ENCODE measurements at places on chromosomes 4 and X.

- no peak for DNase-seq
Observed at GRCh38 chrX:48472225-48472624, 2.2 kb upstream of the SLC38A5 start.

DNA sequence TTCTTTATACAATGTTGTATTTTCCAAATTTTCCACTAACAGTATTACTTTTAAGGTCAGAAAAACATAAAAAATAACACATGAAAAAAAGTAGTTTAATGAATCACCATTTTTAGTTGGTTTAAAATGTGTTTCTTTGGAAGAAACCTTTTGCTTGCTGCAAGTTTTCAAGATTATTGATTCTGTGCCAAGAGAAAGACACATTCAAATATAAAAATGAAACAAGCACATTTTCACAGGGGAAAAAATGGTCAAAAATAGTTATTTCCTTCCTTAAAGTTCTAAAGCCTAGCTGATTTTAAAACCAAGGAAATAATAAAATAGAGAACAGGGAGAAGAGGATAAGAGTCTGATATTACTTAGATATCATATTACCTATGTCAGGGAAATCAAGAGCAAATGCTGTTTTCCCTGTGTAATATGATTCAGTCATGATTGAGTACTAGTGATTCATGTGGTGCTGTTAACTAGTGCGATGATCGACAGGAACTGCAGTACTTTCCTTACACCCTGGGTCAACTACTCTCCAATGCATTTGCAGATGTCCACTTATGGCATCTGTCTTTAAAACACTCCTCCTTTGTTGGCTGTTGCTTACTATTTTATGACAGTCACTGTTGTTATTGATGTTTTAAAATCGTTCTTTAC lies 103.8 kb downstream of the CAMK2D start:
- no peak for DNase-seq

DNA sequence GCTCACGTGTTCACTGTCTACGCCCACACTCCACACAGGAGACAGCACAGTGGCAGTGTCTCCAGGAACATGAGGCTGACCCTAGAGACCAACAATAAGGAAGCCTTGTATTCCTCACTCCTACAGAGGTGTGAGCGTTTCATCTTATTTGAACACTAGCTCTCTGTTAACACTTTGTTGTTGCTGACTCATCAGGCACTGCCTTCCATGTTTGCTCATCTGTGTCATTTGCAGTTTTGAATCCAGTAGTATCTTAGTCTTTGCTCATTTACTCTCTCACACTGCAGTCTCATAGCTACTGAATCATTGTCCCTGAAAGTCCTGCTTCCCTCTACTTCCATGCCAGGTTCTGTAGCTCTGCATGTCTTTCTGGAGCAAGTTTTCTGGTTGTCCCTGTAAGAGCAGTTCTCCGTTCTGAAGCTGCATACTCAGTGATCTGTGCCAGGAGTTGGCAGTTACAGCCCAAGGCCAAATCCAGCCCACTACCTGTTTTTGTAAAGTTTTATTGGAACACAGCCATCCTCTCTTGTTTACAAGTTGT lies 80.3 kb upstream of the DCLK2 start:
- no peak for DNase-seq

- DNase-seq, result no peak
Observed at GRCh38 chrX:150159537-150159936, 203.6 kb upstream of the MAMLD1 start.

DNA sequence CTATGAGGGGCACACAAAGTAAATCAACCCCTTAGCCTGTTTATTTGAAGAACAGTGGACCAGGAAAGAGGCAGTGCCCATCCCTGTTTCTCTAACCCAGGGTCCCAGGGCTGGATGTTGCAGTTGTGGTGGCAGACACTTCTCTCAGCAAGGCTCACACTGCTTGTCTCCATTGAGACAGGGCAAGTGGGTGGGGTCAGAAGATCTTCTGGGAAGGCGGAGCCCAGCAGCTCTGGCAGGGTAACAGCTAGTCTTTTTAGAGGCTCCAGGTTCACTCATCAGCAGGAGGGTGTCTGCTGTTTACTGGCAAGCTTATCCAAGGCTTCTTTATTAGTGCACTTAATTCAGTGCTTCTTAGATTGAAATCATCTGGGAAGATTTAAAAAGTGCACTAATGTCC lies 659.8 kb upstream of the DIPK2B start:
- no peak for DNase-seq

- DNase-seq, result no peak
Observed at GRCh38 chrX:113522814-113523213, 682.2 kb upstream of the AMOT start.

DNA sequence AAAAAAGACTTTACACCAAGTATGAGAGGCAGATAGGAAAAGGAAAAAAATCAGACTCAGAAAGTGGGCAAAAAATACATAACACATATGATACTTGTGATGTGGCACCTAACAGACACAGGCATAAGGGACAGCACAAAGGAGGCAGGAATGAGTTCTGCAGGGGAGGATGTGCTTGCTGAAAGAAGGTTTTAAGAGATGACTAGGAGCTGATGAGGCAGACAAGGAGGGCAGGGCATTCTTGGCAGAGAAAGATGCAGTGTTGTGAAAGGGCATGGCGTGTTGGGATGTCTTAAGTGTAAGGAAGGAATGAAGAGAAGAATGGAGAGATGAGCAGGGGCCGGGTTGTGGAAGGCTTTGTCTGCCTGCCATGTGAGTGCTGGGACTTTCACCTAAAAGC lies 49.7 kb upstream of the TMEM154 start:
- DNase-seq, result no peak

- DNase-seq, result no peak
Observed at GRCh38 chrX:15170927-15171326, 99.0 kb downstream of the ASB9 start.

GRCh38 chrX:48505481-48505880 lies 3.3 kb upstream of the PORCN start:
- DNase-seq, result no peak

GRCh38 chrX:66731398-66731797 lies 92.5 kb upstream of the EDA2R start:
- no peak for DNase-seq

DNA sequence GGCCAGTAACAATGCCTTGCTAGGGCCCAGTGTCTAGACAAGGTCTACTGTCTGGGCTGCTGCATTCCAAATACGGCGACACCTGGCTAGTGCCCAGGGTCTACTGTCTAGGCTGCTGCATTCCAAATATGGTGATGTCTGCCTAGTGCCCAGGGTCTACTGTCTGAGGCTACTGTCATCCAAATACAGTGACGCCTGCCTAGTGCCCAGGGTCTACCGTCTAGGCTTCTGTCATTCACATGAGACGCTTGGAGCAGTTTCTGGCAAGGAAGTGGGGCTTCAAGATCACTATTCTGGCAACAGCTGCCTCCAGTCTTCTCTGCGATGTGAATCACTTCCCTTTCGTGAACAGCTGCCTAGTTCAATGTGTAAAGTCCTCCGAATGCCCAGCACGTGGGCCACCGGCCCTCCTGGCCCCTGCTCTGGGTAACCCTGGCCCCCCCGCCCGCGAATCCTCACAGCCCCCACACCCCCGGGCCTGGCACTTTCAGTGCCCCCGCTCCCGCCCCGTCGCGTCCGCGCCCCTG lies 12.7 kb downstream of the ACOX3 start:
- no peak for DNase-seq

- no peak for DNase-seq
Observed at GRCh38 chrX:152897222-152898131, at the start of gene ZNF185. Gene ZNF185, plus strand, starts transcription at chrX:152898067. Its CDS starts 16,423 bp downstream, at chrX:152914490.

GRCh38 chr4:93086356-93086755 lies 742.2 kb upstream of the ATOH1 start:
- DNase-seq, result no peak

GRCh38 chrX:153647461-153648357 lies 706 bp downstream of the DUSP9 start:
- DNase-seq, result no peak

DNA sequence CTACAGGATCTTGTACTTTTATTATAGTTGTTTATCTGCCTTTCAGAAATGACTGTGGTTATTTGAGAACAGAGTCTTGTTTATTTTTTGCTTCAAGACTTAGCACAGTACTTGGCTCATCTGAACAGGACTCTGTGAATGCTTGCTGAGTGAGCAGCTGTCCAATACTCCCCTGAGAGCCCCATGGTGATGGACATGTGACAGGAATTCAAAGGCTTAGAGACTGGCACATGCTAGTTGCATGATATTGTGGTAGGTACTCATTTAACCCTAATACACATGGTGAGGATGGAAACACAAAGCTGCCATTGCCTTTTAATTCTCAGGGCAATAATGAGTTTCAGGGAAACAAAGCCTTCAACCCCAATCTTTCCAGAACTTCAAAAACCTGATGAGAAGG lies 97.3 kb downstream of the GEMIN8 start:
- DNase-seq, result no peak

GRCh38 chrX:41733939-41734338 lies 10.0 kb downstream of the GPR82 start:
- no peak for DNase-seq

GRCh38 chr4:3514806-3515501 lies 17.3 kb downstream of the LRPAP1 start:
- no peak for DNase-seq

DNA sequence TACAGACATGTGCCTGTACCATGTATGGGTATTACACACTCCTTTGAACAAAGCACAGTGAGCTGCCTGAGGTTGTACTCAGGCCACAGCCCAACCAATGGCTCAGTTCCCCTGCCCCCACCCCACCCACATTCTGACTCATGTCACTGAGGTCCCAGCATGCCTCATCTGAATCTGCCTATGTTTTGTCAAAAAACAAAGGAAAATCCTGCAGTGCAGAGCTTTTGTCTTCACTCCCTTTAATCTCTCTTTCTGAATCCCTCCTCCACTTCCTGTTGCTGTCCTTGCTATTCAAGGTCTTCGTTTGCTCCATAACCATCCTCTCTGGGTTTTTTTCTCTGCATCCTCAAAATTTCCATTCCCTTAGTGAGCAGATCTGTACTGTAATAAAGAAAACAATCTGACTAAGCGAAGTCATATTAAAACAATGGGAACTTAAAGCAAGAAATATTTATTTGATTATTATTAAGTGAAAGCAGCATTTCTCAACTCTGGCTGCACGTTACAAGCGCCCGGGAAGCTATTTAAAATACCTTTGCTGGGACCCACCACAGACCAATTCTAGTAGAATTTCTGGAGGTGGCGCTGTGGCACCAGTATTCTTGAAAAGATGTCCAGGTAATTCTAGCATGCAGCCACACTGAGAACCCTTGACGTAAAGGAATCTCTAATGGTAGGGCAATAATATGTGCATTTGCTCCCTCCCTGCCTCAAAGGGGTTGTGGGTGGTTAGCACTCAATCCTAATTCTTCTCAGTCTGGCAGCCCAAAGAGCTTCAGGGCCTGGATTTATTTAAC lies 8.7 kb downstream of the GUCY2F start:
- DNase-seq, result no peak

GRCh38 chr4:67694662-67695061 lies 6.3 kb downstream of the UBA6 start:
- DNase-seq, result no peak

- DNase-seq, result no peak
Observed at GRCh38 chr4:152165846-152166245, 370.0 kb downstream of the FBXW7 start.

DNA sequence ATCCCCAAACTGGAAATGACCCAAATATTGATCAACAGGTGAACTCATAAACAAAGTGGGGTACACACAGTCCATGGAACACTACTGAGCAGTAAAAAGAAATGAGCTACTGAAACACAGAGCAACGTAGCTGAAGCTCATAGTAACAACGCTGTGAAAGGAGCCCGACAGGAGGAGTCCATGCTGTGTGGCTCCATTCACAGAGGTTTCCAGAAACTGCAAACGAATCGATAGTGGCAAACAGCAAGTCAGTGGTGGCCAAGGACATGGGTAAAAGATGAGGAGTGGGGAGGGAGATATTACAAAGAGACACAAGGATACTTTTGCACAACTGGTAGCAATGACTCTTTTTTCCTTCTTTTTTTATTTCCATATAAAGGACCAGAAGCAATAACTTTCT lies 90.4 kb downstream of the HAUS3 start:
- DNase-seq, result no peak

DNA sequence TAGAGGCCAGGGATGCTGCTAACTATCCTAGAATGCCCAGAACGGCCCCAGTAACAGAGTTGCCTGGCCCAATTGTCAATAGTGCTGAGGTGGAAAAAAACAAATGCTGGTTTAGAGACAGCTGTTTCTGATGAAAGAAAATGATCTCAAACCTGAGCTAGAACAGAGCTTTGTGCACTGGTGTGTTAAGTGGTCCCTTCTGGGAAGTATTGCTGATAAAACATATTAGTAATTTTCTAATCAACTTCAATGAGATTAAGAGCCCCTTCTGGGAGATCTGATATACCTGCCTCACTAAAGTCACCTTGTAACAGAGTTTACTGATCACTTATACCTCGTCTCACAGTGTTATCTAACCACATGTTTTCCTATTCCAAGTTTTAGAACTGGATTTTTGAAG lies 42.1 kb downstream of the SMPX start:
- no peak for DNase-seq

DNA sequence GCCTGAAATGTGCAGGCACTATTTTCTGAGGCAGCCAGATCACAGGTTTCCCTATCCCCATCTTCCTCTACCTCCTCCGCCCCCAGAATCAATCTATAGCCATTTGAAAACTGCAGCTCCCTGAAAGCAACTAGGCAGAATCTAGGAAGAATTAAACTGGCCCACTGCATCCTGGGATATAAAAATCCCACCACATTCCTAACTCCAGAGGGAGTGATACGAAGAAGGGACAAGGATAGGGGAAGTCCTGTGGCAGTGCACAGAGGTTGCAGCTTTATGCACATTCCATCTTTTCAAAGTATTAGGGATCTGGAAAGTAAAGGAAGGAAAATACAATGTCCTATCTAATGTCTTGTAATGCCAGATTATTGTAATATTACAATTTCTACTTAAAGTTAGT lies 18.3 kb upstream of the HERC3 start:
- DNase-seq, result no peak

DNA sequence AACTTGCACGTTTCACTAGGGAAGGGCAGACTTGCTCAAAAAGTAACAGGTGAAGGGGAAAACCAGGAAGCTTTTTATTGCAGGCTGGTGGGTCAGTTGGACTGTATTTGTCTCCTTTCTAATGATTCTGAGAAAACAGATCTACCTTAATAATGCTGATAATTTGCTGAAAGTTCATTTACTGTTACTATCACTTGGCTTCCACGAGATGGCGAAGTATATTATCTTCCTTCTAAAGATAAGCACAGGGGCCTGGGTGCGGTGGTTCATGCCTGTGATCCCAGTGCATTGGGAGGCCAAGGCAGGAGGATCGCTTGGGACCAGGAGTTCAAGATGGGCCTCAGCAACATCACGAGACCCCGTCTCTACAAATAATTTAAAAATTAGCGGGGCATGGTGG lies 16.4 kb downstream of the CCKAR start:
- no peak for DNase-seq

GRCh38 chr4:95779447-95779846 lies 60.4 kb upstream of the PDHA2 start:
- DNase-seq, result no peak

- DNase-seq, result no peak
Observed at GRCh38 chrX:113400193-113400704, 559.6 kb upstream of the AMOT start.

Measured in NCI-H2107 (cell line).